Putamen (tissue), 1 donor: ENCODE measurements at places on chromosomes 11 and 22.

GRCh38 chr11:35347921-35348331 lies 71.4 kb downstream of the SLC1A2 start:
- no peak for DNase-seq

GRCh38 chr11:110141812-110142211 lies 48.6 kb downstream of the ZC3H12C start:
- DNase-seq: no peak

DNA sequence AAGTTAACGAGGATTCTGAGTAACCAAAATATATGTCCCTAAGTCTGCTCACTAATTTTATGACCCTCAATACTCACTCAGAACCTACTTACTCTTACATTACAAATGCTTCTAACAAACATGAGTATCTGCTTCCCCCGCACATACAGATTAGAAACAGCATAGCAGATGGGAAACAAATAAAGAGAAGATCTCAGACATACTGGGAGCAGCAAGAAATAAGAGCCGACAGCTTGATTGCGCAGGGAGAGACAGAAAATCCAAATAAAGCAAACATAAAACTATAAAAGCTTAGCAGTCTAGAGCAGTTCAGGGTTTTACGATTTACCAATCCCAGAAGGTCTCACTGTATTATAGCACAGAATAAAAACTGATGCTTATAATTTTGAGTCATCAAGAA lies 89.1 kb upstream of the DBX1 start:
- DNase-seq: no peak

GRCh38 chr11:74463216-74463615 lies 4.1 kb downstream of the KCNE3 start:
- no peak for DNase-seq

GRCh38 chr11:129932381-129933067 lies 37.1 kb upstream of the NFRKB start:
- no peak for DNase-seq

DNA sequence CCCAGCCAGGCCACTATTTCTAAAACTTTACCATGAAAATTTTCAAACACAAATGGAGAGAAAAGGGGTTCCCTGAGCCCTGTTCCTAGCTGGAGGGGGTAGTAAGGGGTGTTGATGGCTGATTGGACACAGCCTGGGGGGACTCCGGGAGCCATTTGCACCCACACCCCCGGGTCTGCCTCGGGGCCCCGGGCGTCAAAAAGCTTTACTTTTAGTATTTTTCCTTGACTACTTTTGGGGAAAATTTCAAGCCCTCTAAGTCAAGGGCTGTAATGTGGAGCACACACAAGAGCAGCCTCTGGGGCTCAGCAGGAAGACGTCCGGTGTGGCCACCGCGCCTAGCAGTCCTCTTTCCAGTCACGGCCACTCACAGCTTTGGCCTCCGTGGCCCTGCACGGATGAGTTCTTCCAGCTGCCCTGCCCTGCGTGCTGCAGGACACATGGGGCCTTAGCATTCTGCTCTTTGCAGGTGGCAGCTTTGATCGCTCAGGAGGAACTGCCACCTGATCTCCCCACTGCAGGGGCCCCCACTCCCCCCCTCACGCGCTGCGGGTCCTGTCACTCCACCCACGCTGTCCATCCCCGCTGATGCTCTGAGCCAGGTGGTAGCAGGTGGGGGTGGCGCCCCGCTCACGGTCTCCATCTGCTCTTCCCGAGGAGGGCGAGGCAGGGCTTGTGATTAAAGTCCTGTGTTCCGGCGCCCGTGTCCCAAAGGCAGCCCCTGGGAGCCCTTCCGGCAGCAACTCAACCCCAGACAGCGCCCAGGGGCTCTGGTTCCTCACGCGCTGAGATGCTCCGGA lies 14.4 kb downstream of the RNH1 start:
- DNase-seq: no peak

DNA sequence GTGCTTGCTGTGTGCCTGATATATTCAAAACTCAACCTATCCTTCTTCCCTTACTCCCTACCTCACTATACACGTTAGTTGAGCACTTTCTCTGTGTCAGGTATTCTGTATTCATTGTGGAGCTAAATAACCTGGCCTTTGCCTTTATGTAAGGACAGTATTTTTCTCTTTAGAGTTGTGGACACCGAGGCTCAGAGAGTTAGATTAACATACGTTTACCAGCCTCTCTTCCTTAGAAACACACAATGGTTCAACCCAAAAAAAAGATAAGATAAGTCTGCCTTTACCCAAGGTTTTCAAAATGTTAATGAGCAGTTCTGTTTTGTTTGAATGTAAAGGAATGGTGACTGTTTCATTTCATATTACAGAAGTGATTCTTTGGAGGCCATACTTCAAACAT lies 45.0 kb downstream of the CBL start:
- DNase-seq: no peak

- DNase-seq: peak; percentile 84
These were observed 6.1 kb upstream of the CHST1 start for GRCh38 chr11:45671246-45672171.

DNA sequence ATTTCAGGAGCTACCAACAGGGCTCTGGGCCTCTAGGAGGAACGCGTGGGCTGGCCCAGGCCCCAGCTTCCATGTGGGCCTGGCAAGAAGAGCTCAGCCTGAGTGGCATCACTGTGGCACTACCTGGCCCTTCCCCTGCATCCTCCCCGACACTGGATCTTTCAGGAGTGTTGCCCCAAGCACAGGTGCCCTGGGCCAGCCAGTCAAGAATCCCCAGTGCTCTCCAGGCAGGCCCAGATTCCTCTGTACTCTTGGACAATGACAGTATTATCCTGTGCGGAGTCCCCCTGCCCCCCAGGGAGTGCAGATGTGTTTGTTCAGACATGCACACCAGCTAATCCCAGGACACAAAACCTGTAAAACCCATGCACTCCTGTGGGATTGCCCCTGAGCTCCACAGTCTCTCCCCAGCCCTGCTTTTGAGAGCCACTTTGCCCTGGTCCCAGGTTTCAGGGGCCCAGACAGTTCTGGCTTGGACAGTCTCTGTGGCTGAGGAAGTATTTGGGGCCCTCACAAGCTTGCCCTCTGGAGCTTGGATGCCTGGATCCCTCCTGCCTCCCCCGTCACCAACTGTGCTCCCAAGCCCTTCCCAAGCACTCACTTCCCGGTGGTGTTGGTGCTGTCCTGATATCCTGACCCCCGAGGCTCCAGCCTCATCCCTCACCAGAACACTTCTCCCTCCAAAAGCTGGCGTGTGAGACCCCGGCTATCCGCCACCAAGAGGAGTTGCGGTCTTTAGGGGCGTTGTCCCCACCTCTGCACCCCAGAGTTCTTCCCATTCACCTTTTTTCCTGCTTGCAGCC lies 39.9 kb downstream of the KCNC1 start:
- no peak for DNase-seq

GRCh38 chr11:133082841-133083488 lies 449.3 kb downstream of the OPCML start:
- peak; percentile 57 for DNase-seq

DNA sequence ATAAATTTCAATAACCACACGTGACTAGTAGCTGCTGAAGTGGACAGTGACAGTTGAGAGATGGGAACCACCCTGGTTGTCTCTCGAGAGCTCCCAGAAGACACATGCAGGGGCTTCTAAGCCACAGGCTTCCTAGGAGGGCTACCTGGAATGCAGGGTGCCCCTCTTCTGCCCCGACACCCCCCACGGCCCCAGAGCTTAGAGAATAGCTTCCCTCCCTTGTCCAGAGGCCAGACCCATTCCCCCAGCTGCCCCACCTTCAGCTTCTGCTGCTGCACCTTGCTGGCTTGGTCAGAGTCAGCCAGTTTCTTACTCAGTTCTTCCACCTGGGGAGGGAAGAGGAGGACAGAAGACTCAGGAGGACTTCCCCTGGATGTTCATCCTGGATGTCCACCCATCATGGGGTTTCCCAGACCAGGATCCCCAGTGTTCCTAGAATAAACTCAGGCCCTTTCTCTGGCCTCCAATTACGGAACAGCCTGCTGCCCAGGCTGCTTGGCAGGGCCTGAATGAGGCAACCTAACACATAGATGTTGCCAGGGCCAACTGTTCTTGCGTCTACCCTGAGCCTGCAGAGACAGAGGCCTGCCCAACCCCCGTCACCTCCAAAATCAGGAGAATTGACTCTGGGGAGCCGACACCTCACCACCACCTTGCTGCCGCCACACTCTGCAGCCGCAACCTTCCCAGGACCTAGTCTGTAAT lies 12.0 kb downstream of the IL18BP start:
- peak; percentile 38 for DNase-seq
